ENCODE measurements at places on chromosomes 3 and 15.

DNA sequence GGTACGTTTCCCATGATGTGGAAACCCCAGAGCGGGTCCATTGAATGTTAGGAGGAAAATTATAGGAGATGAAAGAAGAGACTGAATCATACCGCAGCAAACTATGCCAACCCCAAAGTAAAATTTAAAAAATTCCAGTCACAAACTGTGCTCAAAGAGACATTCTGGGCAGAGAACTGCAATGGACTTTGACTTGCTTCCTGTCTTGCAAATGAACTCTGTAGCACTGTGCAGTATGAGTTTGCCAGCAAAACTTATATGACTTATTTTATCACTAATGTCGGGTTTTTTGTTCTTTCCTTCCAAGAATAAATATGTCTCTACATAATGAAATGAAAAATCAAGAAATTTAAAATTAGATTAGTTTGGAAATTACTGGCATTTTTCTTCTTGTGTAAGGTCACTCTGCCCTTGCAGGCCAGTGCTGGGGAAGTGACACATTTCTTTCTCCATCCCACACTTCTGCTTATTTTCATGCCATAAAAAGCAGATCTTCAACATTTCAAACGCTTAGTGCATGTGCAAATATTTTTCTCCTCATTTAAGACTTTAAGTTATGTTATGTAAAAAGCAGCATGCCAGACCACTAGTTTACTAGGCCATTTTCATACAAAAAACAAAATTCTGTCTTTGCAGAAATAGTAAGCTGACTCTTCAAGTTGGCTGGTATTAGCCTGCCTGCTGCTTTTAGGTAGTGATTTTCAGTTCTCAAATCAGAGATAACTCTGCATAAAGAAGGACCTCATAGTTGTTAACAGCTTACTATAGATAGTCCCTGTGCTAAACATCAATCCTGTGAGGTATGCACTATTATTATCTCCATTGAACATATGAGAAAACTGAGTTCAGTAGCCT, 32.2 kb upstream of the SSR3 start:
- DNase-seq: no peak

DNA sequence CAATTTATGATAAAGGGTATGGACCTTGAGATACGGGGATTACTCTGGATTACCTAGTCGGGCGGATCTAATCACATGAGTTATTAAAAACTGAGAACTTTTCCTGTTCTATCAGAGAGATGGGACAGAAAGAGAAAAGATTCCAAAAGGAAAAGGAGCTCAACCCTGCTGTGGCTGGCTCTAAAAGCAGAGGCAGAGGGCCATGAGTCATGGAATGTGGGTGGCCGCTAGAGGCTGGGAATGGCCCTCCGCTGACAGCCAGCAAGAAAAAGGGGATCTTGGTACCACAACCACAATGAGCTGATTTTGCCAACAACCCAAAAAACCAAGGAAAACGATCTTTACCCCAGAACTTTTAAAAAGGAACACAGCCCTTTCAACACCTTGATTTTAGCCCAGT, 210.0 kb downstream of the MAGI1 start:
- DNase-seq: no peak

DNA sequence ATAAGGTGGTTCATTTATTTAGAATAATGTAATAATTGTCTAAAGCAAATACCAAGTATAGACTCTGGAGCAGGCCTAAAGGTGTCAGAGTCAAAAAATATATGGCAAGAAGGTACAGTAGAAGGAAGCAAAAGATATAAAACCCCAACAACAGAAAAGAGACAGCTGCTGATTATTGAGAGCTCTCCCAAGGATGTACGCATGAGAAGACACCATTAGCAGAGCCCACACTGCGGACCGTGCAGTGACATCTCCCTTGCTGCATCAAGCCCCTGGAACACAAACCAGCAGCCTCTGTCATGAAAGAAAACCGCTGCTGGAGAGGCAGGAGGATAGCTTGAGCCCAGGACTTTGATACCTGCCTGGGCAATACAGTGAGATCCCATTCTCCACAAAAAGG, 18.0 kb upstream of the SLC6A20 start:
- no peak for DNase-seq

DNA sequence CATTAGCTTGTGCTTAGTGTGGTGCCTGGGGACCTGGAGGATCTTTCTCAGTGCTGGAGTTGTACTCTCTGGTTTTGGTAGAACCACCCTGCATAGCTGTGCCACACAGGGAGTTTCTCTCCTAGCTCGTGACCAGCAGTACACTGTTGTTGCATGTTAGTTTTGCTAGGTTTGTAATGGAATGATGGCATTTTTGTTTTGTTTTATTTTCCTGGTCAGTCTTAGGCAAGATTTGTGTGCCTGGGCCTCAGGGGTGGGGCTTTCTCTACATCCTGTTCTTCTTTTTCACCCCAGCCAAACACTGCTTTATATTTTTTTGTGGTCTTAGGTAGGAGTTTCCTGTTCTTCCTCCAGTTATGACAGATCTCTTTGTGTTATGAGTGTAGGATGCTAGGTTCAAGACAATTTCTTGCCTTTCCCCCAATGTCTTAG, 534.5 kb upstream of the KCNMB2 start:
- DNase-seq: no peak

DNA sequence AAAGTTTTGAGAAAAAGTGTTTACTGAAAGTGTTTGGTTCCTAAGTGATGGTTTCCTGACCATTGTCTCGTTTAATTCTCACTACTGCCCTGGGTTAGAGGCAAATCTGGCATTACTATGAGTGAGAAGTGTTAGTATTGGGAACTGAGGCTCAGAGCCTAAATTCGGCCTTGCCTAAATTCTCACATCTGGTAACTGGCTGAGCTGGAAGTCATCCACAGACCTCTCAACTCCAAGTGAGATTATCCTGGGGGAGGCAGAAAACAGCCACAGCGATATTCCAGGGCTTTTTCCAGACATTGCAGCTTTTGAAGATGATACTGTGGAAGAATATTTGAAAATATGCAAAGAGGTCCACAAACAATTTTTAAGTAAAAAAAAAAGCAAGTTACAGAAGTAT, 85.1 kb upstream of the TRA2B start:
- no peak for DNase-seq

DNA sequence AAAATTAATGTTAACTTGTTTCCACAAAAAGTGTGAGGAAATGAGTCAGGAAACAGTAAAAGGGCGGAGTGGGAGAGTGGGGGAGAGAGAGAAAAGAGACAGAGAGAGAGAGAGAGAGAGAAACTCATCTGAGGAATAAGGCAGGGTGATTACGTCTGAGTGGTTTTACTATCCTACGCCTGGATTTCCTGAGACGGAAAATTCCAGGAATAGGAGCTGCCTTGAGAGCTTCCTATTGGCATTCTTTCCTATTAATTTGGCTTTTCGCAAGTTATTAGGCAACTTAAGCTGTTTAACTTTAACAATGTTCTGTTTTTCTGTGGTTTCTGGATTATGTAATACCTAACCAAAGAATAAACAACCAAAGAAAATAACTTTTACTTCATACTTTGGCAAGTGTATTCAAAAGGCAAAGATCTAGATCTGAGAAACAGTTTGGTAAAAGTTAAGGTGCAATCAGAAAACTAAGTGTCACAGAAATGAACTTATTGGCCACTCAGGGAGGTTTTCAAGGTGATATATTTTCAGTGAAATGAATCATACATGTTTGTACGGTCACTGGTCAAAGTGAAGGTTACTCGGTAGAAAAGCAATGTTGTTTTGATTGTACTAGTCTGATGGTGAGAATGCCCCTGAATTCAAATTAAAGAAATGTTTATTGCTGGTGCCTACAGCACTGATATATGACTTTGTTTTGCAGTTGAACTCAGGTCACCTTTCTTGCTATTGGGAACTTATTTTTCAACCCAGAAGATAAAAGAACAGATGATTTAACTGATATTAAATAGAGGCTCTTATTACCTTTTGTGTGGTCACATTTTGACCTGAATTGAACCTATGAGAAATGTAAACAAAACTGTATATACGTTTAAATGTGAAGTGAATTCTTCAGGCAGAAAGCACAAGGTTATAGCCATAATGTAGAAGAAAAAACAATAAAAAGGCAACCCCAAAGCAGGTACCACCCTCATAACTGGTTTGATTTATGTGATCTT, 39.9 kb upstream of the TNFSF10 start:
- no peak for DNase-seq

Measured in stimulated activated CD8-positive, alpha-beta memory T cell treated with anti-CD3 and anti-CD28 coated beads, Interleukin-7, amount 100 ng/mL, for 1 hour (primary cell).